CD4-positive, alpha-beta memory T cell (primary cell): ENCODE measurements at places on chromosomes 12 and 14.

- no peak for DNase-seq
Observed at GRCh38 chr14:104968541-104969401, 9.4 kb downstream of the AHNAK2 start.

DNA sequence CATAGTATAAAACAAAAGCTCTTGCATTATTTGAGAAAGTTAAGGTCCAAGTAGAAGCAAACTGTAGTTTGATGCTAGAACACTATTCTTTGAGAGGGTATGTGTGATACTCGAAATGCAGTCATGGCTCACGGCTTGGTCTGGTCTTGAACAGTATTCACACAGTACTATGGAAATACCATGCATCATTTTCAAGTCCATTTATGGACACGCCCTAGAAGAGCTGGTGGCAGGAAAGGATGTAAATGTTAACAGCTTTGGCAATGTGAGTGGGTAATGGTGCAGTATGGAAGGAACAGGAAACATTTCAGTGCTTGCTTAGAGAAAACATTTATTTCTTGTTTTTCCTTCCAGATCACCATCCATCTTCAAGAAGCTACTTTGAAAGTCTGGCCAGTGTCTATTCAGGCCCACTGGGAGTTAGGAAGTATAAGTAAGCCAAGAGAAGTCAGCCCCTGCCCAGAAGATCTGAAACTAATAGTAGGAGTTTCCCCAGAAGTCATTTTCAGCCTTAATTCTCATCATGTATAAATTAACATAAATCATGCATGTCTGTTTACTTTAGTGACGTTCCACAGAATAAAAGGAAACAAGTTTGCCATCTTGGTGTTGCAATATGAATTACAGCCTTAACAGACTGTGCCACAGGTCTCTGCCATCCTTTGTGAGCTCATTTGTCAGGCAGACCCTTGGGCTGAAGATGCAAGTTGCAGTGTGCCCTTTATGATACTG, 5.7 kb upstream of the AKAP5 start:
- no peak for DNase-seq

- DNase-seq = no peak
Observed at GRCh38 chr12:109654357-109654756, 59.3 kb upstream of the FAM222A start.

DNA sequence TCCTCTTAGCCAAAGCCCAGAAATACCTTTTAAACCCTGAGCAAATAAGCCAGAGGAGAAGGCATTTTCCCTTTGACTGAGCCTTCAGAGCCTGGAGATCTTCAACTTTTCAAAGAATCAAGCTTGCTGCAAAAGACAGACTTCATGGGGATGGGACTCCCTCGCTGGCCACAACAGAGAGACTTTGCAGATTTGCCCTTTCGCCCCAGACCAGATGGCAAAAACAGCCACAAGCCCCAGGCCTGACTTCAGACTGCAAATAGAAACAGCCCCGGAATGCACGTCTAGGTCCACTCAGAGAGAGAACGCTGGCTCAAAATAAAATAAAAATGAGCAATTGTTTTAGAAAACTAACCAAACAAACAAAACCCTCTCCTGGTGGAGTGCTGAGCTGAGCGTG, 114.6 kb upstream of the MED13L start:
- DNase-seq = no peak

- no peak for DNase-seq
Observed at GRCh38 chr12:103824845-103825244, 16.2 kb downstream of the NT5DC3 start.

DNA sequence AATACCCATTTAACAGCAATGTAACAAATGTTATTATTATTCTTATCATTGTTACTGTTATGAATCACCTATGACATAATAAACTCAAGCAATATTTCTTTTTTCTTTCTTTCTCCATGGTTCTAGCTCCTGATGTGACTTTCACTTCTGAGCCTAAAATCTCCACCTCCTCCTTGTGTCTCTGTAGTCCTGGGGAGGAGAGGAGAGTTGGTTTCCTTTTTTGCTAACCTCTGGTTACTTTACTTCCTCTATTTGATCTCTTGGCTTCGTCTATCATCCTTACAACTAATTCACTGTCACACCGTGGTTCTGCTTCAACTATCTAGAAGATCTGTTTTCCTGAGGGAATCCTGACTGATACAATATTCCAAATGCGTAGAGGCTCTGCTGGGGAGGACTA, 456.6 kb downstream of the VRK1 start:
- no peak for DNase-seq

GRCh38 chr12:106771425-106771824, 3.1 kb upstream of the RIC8B start:
- DNase-seq = no peak

- no peak for DNase-seq
Observed at GRCh38 chr14:52363961-52364360, 49.8 kb downstream of the PTGER2 start.

DNA sequence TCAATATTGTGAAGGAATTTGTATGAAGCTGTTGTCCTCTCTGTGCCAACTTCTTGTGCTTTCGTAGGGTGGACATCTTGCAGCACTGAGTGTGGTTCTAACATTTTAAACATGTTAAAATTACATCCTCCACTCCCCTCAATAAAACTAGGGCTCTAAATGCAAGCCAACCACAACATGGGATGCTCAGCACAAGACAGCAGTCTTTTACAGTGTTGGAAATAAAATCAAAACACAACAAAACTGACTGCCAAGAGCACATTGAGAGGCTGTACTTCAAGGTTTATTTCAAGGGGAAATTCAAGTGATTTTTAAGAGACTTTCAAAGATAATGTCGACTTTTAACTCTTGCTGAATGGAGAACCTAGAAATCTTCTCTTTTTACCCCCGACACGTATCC, 396.9 kb downstream of the TMTC2 start:
- no peak for DNase-seq

- no peak for DNase-seq
Observed at GRCh38 chr12:93203361-93203760, 174.4 kb upstream of the NUDT4 start.

DNA sequence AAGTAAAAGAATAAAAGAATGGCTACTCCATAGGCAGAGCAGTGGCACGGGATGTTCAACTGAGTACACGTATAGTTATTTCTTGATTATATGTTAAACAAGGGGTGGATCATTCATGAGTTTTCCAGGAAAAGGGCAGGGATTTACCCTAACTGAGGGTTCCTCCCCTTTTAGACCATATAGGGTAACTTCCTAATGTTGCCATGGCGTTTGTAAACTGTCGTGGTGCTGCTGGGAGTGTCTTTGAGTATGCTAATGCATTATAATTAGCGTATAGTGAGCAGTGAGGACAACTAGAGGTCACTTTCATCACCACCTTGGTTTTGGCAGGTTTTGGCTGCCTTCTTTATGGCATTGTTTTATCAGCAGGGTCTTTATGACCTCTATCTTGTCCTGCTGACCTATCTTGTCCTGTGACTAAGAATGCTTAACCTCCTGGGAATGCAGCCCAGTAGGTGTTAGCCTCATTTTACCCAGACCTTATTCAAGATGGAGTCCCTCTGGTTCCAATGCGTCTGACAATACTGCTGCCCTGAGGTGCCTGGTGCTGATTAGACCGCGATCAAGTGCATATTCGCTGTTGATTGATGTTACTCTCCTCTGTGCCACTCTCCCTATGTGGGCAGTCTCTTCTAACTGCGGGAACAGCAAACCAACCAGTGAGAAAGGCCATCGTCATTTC, 67.6 kb upstream of the AMN1 start:
- no peak for DNase-seq

DNA sequence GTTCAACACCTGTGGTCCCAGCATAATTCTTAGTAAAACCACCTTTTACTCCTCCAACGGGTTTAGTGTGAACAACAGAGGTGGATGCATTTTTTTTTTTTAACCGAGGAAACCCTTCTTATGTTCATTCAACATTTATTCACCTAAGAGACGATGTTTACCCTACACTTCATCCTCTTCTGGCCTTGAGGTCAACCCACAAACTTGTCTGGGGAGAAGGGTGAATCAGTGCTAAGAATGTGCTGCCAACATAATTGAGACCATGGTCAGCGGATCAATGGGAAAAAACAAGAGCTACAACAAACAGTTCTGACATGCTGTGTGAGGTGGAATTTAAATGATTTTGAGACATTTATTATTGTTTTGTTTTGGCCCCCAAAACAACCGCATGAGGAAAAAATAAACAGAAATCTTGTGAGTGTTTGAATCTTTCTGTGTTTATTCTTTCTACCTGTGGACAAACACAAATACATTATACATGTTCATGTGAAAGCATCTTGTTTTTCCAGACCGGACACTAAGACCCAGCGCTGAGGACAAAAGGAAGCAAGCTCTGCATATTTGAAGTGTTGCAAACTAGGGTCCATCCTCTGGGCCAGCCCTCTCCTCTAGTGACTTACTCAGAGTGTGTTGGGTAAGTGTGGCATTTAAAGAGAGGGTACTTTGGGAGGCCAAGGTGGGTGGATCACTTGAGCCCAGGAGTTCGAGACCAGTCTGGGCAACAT, 5.1 kb upstream of the USP30 start:
- no peak for DNase-seq

GRCh38 chr14:106442857-106443256, 916.5 kb downstream of the TMEM121 start:
- DNase-seq = peak; percentile 43

DNA sequence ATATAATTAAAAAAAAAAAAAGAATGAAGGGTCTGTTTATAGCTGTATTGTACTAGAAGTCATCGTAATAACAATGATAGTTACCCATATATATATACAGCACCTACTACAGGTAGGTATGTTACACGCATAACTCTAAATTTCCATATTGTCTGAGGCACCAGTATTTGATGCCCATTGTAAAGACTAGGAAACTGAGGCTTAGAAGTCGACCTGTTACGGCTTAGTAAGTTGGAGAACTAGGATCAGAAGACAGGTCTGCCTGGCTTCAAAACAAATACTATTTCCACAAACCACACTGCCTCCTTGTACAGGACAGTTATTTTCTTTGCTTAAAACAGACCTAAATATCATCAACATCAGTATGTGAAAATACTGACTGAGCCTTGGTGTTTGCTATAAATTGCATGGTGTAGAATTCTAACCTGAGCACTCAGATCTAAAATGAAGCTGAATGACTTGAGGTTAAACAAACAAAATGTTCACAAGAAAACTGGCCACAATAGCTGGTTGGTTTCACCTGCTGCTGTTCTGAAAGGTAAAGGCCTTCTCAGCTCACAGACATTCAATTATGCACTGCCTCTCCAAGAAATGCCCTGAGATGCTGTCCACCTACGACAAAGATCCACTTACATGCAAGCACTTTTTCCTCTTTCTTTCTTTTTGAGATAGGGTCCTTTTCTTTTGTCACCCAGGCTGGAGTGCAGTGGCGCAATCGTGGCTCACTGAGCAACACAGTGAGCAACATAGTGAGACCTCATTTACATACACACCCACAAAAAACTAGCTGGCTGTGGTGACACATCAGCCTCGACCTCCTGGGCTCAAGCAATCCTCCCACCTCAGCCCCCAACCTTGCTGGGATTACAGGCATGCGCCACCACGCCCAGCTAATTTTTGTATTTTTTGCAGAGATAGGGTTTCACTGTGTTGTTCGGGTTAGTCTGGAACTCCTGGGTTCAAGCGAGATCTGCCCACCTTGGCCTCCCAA, 35.7 kb downstream of the SSH1 start:
- DNase-seq = no peak

DNA sequence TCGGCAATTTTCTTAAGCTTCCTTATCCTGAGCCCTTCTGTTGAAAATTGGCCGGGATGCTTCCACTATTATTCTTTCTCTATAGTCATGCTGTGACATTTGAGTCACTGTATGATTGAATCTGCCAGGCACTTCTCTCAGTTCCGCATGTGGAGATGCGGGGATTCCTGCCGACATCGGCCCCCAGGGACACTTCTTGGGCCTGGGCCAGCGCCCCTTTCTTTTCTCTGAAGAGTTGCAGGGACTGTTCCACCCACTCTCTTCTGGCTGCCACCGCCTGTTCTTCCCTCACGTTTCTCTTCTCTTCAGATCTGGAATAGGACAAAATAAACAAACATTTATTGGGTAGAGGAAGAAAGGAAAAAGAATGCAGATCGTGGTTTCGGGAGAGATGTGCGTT, 310.1 kb downstream of the ETNK1 start:
- DNase-seq = no peak

DNA sequence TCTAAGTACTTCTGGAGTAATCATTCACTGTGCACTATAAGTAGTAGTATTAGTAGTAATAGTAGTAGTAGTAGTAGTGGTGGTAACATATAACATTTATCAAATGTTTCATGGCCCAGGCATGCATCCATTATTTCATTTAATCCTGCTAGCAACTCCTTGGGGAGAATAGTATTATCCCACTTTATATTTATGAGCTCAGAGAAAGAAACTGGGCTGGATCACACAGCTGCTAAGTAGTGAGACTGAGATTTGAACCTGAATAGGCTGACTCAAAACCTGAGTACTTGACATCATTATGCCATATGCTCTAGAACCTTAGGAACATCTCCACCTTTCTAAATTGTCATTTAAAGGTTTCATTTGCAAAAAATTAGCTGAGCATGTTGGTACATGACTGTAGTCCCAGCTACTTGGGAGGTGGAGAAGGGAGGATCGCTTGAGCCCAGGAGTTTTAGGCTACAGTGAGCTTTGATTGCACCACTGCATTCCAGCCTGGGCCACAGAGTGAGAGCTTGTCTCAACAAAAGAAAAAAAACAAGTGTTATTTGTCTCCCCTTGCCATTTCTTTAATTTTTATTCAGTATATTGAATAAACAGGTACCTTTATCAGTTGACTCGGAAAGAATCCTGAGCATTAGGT, 11.4 kb upstream of the NID2 start:
- DNase-seq = no peak

GRCh38 chr14:93116676-93117200, 1.0 kb upstream of the ITPK1 start:
- DNase-seq = no peak

GRCh38 chr14:41839661-41840060, 233.0 kb downstream of the LRFN5 start:
- DNase-seq = no peak

DNA sequence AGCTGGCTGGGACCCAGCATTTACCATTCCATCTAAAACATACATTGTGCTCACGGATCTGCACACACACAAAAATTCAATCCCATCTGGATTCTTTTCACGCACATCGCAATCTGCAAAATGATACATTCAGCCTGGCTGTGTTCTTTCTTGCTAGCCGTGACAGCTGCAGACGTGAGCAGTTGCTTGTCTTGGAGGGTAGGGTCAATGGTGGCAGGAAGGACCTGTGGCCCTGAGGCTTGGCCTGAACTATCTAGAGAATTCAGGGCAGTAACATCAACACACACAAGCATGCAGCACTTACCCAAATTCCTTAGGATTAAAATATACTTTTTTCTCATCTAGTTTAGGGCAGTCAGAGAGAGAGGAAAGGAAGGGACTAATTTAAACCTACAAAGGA, 72.0 kb downstream of the DICER1 start:
- DNase-seq = no peak

DNA sequence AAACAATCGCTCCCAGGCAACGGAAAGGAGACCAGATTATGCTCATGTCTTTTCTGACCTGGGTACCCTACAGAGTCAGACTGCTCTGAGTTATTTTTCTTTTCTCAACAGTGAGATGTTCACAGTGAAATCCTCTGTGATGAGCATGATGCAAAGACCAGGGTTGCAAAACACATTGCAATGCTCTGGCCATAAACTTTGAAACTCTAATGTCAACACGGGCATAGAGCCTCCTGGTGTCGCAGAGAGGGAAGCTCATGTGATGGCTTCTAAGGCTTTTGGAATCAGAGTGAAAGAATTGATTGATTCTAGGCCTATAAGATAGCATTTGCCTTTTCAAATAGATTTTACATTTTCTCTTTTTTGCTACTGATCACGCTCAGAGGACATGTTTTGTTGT, 193.4 kb downstream of the RASSF9 start:
- DNase-seq = no peak

GRCh38 chr12:121769831-121770301, 23.6 kb downstream of the RHOF start:
- no peak for DNase-seq
